Fibroblast of skin of left biceps (primary cell): ENCODE measurements at places on chromosomes 3 and 15.

GRCh38 chr3:136962927-136963326 lies 5.1 kb downstream of the IL20RB start:
- no peak for DNase-seq

DNA sequence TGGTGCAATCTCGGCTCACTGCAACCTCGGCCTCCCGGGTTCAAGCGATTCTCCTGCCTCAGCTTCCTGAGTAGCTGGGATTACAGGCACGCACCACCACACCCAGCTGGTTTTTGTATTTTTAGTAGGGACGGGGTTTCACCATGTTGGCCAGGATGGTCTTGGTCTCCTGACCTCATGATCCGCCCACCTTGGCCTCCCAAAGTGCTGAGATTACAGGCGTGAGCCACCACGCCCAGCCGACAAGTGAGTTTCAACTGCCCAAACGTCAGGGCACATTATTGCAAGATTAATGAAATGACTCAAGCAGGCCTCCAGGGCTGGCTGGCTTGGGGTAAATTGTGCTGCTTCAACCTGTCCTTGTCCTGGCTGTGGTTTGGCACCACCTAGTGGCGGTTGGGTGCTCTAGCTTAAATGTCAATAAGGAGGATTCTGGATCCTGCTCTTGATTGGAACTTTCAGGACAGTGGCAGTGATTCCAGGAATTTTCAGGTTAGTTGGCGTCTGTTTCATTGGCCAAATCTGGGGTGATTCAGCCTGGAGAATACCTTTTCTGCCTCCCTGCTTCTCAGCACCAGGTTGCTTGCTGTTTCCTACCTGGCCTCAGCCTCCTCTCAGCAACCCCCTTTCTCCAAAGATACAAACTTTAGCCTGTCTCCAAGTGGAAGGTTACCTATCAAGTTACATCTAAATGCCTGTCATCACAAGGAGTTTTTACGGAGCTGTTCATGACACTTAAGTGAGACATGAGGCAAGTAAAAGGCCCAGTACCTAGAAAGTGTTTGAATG lies 32.4 kb upstream of the SACM1L start:
- DNase-seq = peak; percentile 72

GRCh38 chr3:117793622-117794265 lies 1084.2 kb downstream of the TUSC7 start:
- DNase-seq = no peak

DNA sequence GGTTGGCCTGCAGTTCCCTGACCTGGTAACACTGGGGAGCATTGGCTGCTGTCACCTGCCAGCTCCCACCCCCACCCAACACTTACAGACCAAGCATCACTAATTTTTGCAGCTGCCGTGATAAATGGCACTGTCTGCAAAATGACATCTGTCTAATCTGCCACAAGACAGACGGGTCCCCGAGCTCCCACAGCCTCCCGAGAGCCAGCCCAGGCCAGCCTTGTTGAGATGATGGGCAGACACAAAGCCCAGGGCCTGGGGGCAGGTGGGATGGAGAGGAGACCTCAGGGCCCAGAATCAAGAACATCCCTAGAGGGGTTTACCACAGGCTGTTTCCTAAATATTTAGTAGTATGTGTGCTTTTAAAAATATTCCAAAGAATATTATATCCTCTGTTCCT lies 203.4 kb downstream of the TBC1D2B start:
- DNase-seq = no peak

DNA sequence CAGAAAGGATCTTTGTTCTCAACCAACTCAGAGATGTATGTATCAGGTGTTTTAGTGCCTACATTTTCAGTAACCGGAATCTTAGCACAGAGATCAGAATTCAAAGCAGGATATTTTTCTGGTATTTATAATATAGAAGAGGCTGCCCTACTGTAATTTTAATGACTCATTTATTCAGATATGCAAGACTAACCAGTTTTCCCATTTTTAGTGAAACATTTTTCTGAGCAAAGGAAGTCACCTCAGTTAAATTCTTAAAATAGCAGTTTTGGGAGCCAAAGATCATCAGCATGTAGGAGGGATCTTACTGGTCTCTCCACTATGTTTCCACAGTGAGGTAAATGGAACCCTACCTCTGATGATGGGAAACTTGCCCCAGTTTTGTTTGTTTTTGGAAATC lies 42.0 kb downstream of the SRP14 start:
- DNase-seq = peak; percentile 34

- no peak for DNase-seq
These were observed 32.5 kb upstream of the TMOD3 start for GRCh38 chr15:51796847-51797401.

DNA sequence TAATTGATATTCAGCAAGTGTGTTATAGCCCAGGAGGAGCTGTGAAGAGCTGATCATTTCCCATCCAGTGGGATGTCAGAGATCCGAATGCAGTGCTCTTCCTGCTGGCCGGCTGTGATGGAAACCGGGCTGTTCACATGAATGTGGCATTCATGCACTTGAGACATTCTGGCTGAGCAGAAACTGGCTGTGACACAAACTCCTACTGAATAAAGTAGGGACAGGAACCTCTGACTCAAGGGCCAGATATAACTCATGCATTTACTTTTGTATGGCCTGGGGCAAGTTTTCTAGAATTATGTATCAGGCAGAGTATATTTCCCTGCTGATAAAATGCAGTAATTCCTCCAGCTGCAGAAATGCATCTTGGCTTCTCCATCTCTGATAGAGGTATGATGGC lies 83.4 kb upstream of the FAM3D start:
- DNase-seq = no peak

DNA sequence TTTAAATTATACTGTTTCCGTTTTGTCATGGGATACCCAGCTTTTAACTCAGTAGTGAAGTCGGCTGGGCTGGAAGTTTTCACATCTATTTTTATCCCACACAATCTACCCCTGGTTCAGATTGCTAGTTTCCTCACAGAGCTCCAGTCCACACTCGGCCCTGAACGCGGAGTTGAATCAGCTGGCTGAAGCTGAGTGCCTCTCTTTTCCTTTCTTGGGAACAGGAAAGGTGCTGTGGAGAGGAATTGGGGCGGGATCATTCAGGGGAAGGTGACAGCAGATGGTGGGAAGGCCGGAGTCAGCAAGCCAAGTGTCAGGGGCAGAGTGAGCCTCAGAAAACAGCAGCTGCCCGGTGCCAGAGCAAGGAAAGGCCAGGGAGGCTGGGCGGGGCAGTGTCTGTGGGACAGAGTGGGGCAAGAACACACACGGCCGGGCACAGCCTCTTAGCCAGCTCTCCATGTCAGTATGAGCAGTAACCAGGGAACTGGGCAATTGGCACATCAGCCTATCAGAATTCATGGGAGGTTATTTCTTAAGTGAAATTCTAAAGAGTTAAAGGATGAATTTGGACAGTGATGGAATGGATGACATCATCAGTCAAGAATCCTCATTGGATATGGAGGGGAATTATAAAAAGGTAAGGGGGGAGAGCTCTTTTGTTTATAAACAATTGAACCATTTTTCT lies 135.7 kb upstream of the IL12A start:
- DNase-seq = no peak

DNA sequence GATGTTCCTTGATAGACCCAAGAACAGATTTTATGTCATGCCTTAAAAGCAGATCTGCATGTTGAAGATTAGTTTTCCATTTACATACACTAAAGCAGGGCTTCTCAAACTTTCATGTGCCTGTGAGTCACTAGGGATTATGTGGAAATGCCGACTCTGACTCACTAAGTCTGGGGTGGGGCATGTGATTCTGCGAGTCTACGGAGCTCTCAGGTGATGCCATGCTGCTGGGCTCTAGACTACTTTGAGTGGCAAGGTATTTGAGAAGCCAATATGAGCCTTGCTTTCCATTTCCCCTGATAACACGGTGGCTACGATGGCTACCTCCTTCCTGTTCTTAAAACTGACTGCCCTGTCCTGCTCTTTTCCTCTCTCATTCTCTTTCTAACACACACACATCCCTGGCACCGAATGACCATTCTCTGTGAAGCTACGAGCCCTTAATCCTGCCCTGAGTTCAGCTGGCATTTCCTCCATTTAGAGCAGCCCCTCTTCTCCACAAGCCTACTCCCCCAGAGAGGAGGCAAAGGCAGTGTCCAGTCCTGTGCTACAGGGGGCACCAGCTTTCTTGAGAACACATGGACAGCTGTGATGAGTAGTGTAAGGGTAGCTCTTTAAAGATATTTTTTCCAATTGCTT lies 39.7 kb upstream of the PYGO1 start:
- DNase-seq = peak; percentile 48

DNA sequence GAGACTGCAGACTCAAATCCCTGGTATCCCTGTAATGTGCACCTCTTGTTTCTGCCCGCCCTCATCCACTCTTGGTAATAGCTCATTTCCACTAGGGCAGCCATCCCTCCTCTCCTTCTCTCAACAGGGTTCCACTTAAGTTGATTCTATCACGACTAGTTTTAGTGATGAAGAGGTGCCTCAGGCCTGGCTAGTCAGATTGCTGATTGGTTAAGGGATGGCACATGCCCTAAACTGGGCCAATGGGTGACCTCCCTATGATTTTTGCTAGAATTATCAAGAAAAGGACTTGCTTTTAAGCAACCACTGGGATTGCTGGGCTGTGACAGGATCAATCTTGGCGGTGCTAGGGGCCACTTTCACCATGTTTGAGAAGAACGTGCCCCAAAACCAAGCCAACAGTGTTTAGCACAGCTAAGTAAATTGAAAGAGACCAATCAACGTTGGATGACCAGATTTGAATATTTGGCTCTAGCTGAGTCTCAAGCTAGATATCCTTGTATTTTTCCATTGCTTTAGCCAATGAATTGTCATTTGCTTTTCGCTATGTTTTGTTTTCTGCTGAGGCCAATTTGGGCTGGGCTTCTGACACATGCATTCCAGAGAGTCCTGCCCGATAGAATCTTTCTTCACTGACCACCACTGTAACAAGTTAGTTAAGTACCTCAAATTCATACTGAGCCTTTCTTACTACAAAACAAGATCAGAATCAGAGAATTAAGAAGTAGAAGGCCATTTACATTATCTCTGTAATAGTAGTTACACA lies 131.0 kb downstream of the PDZRN3 start:
- DNase-seq = no peak

DNA sequence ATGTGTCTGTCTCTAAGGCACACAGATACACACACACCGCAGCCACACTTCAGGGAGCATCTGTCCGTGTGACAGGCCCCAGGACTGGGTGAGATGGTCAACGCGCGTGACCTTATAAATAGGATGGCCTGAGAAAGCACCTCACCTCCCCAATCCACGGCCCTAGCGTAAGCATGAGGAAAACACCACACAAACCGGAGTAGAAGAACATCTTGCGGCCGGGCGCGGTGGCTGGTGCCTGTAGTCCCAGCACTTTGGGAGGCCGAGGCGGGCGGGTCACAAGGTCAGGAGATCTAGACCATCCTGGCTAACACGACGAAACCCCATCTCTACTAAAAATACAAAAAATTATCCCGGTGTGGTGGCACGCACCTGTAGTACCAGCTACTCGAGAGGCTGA lies 1.6 kb downstream of the NIPA1 start:
- DNase-seq = no peak

DNA sequence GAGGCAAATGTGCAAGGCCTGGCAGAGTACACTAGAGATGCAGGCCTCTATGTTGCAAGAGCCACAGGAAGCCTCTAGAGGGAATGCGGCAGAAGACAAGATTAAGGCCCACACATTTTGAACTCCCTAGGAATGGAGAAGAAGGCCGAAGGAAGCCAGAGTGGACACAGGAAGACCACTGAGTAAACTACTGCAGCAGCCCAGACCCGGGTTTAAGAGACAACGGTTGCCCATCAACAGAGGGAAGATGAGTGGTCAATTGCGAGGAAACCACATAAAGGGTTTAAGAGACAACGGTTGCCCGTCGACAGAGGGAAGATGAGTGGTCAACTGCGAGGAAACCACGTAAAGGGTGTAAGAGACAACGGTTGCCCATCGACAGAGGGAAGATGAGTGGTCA lies 14.6 kb downstream of the CHSY1 start:
- no peak for DNase-seq

- DNase-seq = no peak
These were observed 87.7 kb upstream of the RASGRP1 start for GRCh38 chr15:38652183-38652794.

GRCh38 chr15:41648770-41649169 lies 11.4 kb upstream of the MGA start:
- no peak for DNase-seq

DNA sequence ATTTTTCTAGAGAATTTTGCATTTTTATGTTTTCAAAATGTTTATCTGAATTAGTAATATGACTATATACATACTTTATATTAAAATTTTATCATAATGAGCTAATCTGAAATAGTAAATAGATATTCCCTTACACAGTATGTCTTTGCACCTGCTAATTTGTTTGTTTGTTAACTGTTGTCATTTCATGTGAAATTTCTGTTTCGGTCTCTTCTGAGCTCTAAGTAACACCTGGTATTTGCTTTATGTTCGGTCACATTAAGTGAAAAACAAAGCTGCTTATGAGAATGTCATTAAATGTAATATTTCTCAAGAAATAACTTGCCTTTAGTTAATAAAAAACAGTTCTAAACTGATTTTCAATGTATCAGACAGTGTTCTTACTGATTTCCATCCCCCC lies 61.1 kb downstream of the FNDC3B start:
- no peak for DNase-seq

DNA sequence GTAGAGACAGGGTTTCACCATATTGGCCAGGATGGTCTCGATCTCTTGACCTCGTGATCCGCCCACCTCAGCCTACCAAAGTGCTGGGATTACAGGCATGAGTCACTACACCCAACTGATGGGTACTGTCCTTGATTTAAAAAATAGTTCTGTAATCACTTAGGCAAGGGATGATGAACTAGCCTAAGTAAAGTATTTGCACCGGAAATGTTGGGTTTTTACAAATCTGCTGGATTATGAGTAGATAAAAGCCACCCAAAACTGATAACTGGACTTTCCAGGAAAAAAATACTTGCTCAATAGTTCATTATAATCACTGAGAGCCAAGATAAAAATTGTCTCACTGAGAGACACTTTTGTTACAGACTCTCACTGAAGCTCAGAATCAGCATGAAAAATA lies 218.0 kb downstream of the WNT5A start:
- no peak for DNase-seq

DNA sequence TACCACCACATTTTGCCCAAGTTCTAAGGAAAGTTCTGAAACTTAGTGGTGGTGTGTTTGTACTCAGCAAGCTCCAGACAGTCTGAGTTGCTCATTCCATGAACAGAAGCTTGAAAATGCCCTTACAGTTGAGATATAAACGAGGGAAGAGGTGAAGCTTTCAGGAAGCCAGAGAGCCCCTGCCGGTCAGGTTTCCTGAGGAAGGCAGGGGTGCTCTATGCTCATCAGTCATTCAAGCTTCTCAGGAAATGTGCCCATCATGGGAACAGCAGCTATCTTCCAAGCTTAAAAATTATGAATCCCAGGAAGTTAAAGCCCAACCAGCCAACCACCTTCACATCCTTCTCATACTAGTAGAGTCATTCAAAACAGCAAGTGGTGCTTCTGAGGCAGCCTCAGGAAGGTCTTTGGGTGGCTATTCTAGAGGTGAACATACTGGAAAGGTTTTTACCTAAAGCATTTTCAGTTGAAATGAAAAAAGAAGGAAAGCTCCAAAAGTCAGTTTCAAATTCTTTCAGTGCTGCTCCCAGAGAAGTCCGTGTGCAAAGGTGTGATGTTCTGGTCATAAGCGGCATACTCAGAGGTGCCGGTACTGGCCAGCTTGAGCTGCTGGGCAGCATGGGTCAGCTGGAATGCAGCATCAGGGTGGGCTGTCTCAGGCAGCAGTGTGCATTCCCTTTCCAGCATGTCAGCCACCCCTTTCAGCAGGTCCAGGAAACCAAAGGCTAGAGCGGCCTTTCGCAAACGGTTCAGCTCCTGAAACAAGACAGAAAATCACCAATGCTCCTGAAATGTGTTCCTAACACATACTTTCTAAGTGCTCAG lies 31.8 kb downstream of the INTS14 start:
- no peak for DNase-seq
